ENCODE measurements at places on chromosomes 11 and 22.

GRCh38 chr11:127037596-127037995, 37.0 kb upstream of the KIRREL3 start:
- H3K4me3 ChIP-seq = no peak overlapping the region
- H3K27me3 ChIP-seq = peaks cover 3% of the 10 kb centered on the region
- no peak for DNase-seq
- H3K27ac ChIP-seq = no peak overlapping the region

DNA sequence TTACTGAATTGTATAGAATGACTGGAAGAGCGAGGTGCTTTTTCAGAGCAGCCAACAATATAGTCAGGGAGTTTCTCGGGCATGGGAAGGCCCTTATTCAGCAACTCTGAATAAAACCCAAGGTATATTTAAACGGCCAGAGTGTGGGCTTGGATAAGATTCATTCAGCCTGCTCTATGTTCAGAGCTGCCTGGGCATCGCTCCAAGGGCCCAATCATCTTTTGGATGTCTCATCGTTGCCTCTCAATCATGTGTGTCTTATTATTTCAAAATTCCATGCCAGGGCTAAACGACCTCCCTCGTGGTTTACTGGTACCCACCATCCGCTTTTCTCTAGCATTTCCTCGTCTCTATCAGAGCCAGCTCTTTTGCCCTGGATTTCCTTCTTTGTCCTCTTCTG, 19.5 kb upstream of the NTM start:
- H3K27ac ChIP-seq = no peak overlapping the region
- H3K4me3 ChIP-seq = no peak overlapping the region
- H3K27me3 ChIP-seq = no peaks in the 10 kb centered on the region
- no peaks in the 10 kb centered on the region for H3K36me3 ChIP-seq

GRCh38 chr11:17138562-17138961, 61.1 kb upstream of the RPS13 start:
- no peaks in the 10 kb centered on the region for H3K4me1 ChIP-seq
- no peaks in the 10 kb centered on the region for H3K27me3 ChIP-seq
- no peak overlapping the region for H3K4me3 ChIP-seq
- no peak overlapping the region for H3K27ac ChIP-seq

GRCh38 chr11:20668844-20669819, at the start of gene NELL1:
Gene NELL1 (plus strand): TSS chr11:20669586.
- no peak for DNase-seq
- no peak within 1 kb of the TSS for H3K27ac ChIP-seq
- H3K4me3 ChIP-seq = no peak within 1 kb of the TSS
- peaks cover 6% of the 10 kb centered on the region for H3K4me1 ChIP-seq
- H3K27me3 ChIP-seq = peaks cover 67% of the 10 kb centered on the region
- H3K36me3 ChIP-seq = no peaks in the 10 kb centered on the region

DNA sequence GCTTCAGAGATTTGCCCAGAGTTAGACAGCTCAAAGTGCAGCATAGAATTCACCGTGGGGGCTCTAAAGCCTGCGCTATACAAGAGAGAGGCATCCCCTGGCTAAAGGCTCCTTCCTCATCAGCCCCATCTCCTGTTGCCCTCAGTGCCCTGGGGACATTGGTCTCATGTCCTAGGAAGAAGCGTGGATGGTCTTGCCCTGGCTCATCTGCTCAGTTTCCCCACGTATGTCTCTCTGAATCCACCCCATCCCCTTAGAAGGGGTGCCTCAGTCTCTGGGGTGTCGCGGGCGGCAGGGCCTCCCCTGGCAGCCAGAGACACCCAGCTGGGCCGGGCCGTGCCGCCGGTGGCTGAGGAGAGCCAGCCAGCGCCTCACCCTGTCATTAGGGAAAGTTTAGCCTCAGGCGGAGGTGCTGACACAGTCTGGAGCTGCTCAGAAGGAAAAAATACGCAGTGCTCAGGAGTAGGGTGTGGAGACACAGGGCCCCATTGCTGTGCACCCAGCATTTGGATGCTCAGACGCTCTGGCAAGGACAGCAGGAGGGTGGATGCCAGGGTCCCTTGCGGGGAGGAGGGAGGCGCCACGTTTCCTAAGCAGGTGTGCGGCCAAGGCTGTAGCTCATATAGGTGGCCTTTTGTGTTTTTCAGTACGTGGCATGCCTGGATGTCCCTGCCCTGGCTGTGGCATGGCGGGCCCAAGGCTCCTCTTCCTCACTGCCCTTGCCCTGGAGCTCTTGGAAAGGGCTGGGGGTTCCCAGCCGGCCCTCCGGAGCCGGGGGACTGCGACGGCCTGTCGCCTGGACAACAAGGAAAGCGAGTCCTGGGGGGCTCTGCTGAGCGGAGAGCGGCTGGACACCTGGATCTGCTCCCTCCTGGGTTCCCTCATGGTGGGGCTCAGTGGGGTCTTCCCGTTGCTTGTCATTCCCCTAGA, 1.3 kb downstream of the SLC39A13 start:
- H3K4me3 ChIP-seq = peak overlapping the region; percentile 94
- H3K4me1 ChIP-seq = peaks cover 22% of the 10 kb centered on the region
- H3K27ac ChIP-seq = peak overlapping the region; percentile 94
- peaks cover 2% of the 10 kb centered on the region for H3K36me3 ChIP-seq
- no peak for DNase-seq

GRCh38 chr22:47307326-47307725, 544.9 kb downstream of the TBC1D22A start:
- no peaks in the 10 kb centered on the region for H3K4me1 ChIP-seq
- no peak for DNase-seq
- no peak overlapping the region for H3K4me3 ChIP-seq
- peaks cover 2% of the 10 kb centered on the region for H3K27me3 ChIP-seq

GRCh38 chr11:104091281-104092096, 55.0 kb downstream of the DDI1 start:
- H3K27ac ChIP-seq = no peak overlapping the region
- no peak for DNase-seq
- no peaks in the 10 kb centered on the region for H3K27me3 ChIP-seq
- H3K36me3 ChIP-seq = no peaks in the 10 kb centered on the region
- no peak overlapping the region for H3K4me3 ChIP-seq

- no peaks in the 10 kb centered on the region for H3K4me1 ChIP-seq
- no peak overlapping the region for H3K27ac ChIP-seq
- H3K36me3 ChIP-seq = no peaks in the 10 kb centered on the region
- no peak overlapping the region for H3K4me3 ChIP-seq
- DNase-seq = no peak
Measured at GRCh38 chr11:859394-860131, 16.9 kb downstream of the TSPAN4 start.

DNA sequence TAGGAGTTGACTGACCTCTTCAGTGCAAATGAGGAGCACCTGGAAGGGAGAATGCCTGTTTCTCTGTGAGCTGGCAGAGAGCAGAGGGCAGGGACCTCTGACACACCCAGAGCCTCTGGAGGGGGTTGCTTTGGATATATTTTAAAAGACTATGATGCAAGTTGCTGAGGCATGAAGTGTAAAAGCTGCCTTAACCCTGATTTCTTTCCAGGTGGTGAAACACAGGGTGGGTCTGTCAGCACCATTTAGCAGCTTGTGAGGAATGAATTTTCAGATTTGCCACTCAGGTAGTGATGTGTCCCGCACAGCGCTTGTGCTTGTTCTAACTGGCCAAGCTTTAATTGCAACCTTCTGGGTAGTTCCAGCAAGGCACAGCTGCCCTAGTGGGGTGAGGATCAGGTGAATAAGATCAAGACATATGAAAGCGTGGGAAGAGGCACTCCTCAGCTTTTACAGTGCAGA, 90.2 kb downstream of the SWAP70 start:
- no peak for DNase-seq
- H3K4me1 ChIP-seq = peaks cover 32% of the 10 kb centered on the region
- H3K27me3 ChIP-seq = no peaks in the 10 kb centered on the region

GRCh38 chr11:121538054-121538453, 85.3 kb upstream of the SORL1-AS1 start:
- H3K27me3 ChIP-seq = no peaks in the 10 kb centered on the region
- H3K4me3 ChIP-seq = no peak overlapping the region
- peak overlapping the region; percentile 37 for H3K27ac ChIP-seq
- H3K4me1 ChIP-seq = peaks cover 48% of the 10 kb centered on the region

DNA sequence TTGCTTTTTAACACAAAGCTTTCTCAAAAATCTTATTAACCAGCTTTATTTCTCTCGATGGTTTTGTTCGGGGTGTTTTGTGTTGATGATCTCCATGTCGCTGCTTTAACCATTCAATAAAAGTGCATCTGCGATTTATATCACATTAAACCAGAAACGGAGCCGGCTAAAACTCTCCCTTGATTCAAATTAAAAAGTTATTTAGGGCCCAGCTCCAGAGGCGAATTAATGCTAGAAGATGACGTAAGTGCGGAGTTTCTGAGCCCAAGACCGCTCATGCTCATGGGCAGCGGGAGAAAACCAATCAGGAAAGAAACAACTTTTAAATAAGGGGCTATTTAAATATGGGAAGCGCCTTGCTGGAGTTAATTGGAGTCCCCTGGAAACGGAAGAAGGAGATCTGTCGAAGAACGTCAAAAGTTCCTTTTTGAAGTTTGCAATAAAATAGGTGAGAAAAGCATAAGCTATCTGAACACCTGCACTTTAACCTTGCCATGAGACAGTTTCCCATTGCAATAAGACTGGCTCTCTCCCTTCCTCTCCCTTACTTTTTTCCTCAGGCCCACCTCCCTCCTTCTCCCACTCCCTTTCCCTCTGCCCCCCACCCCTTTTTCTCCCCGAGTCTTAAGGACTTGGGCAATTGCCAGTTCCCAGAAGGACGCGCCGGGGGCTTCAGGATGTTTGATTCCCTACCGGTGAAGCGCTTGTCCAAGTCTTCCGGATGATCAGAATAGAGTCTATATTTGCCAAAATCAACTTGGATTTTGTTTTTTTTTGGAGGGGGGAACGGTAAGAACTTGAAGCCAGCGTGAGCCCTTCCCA, 1.9 kb upstream of the DBX1 start:
- DNase-seq = no peak
- H3K36me3 ChIP-seq = peaks cover 5% of the 10 kb centered on the region
- peak overlapping the region; percentile 32 for H3K27ac ChIP-seq
- peaks cover 91% of the 10 kb centered on the region for H3K27me3 ChIP-seq
- H3K4me1 ChIP-seq = peaks cover 15% of the 10 kb centered on the region
- H3K4me3 ChIP-seq = peak overlapping the region; percentile 41

DNA sequence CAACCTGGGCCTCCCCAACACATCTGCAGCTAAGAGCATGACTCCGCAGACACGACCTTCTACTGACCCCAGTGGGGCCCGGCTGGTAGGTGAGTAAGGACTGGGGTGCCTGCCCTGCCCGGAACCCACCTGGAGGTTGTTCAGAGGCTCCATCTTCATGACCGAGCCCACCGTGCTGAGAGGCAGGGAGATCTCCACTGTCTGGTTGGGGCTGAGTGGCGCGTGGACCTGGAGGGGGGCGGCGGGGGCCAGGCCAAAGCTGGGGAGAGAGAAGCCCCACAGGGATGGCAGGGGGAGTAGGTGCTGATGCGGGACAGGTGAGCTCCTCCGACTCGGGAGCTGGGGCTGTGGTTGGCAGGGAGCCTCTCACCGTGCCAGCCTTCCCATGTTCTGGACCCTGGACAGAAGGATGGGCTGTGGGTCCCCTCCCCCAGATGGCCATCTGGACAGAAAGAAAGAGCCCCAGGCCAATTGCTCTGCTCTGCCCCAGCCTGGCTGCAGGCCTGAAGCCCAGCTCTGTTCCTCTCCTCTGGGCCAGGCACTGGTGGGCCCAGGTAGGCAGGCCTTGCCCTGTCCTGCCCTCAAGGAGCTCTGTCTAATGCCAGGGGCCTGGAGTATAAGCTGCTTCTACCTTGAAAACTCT, 16.3 kb upstream of the RASL10A start:
- H3K27ac ChIP-seq = no peak overlapping the region
- no peak overlapping the region for H3K4me3 ChIP-seq
- no peak for DNase-seq
- H3K27me3 ChIP-seq = no peaks in the 10 kb centered on the region
- no peaks in the 10 kb centered on the region for H3K4me1 ChIP-seq

Data from activated CD4-positive, alpha-beta T cell treated with anti-CD3 and anti-CD28 coated beads, Interleukin-2, amount 10 ng/mL, durations not matched to agents 7 days and 5 days (primary cell).